ENCODE measurements at places on chromosomes 1 and 21. TPM values are rescaled to one million over a fixed set of nuclear protein-coding genes. Genes with fewer than 3 reads are reported as not detected.

GRCh38 chr1:208850442-208850841, 606.3 kb upstream of the PLXNA2 start:
- no peak for DNase-seq
- H3K36me3 ChIP-seq = no peaks in the 10 kb centered on the region
- H3K27ac ChIP-seq = no peak overlapping the region

DNA sequence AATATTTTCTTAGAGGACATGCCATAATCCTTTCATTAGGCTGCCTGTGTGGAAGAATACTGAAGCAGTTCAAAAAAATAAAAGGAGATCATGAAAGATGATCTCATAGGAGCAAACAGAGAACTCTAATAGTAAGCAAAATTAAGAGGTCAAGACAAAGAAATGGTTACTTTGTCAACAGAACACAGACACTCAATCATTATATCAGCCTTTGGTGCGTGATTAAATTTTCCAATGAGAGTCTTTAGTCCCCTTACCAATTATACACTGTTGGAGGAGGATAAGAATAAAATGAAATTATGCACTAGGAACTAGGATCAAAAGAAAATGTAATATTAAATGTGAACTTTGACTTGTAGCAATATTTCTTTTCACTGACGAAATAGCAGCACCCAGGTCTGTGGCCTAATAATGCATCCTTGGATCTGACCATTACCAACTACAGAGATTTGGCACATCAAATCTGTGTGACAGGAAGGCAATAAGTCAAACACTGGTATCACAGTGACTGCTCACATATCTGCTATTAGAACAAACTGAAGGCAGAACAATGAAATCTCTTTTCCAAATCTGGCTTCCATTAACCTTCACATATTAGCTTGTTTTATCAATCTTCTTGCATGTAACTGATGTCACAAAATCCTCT, 1812.9 kb downstream of the PLA2G4A start:
- H3K27me3 ChIP-seq = no peaks in the 10 kb centered on the region
- no peak overlapping the region for H3K4me3 ChIP-seq
- H3K4me1 ChIP-seq = no peaks in the 10 kb centered on the region
- no peak overlapping the region for H3K27ac ChIP-seq

GRCh38 chr1:158105352-158106095, 75.2 kb upstream of the CD1D start:
- no peak overlapping the region for H3K4me3 ChIP-seq
- peaks cover 2% of the 10 kb centered on the region for H3K36me3 ChIP-seq
- peaks cover 61% of the 10 kb centered on the region for H3K4me1 ChIP-seq
- peak overlapping the region; percentile 67 for H3K27ac ChIP-seq
- DNase-seq = no peak

DNA sequence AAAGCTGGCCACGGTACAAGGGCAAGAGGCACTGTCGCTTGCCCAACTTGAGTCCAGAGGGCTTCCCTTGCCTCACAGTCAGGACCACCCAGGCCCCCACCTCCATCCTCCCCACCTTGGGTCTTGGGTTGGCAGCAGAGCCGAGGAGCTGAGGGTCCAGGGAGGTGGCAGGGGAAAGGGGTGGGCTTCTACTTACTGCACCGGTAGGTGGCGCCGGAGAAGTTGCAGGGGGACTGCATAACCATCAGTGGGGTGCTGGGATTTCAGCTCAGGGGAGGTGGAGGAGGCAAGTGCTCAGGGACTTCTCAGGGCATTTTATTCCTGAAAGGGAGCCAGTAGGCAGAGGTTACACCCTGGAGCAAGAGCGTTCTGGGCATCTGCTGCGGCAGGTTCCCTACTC, 44.0 kb downstream of the TRIM62 start:
- DNase-seq = peak; percentile 61
- H3K27ac ChIP-seq = no peak overlapping the region
- H3K4me1 ChIP-seq = peaks cover 6% of the 10 kb centered on the region
- no peaks in the 10 kb centered on the region for H3K36me3 ChIP-seq
- no peaks in the 10 kb centered on the region for H3K27me3 ChIP-seq

- H3K27ac ChIP-seq = no peak overlapping the region
- no peak for DNase-seq
- peaks cover 4% of the 10 kb centered on the region for H3K4me1 ChIP-seq
Observed at GRCh38 chr1:26733982-26734381, 38.2 kb downstream of the ARID1A start.

GRCh38 chr1:17176306-17177061, 28.4 kb upstream of the PADI1 start:
- H3K4me3 ChIP-seq = no peak overlapping the region
- no peak for DNase-seq
- no peaks in the 10 kb centered on the region for H3K36me3 ChIP-seq

GRCh38 chr1:206880314-206880713, 14.9 kb downstream of the IL20 start:
- no peaks in the 10 kb centered on the region for H3K4me1 ChIP-seq
- H3K27me3 ChIP-seq = peaks cover 3% of the 10 kb centered on the region
- no peak overlapping the region for H3K4me3 ChIP-seq
- no peak for DNase-seq

- DNase-seq = no peak
- peaks cover 20% of the 10 kb centered on the region for H3K36me3 ChIP-seq
- no peak overlapping the region for H3K27ac ChIP-seq
- H3K4me1 ChIP-seq = peaks cover 15% of the 10 kb centered on the region
- peaks cover 10% of the 10 kb centered on the region for H3K27me3 ChIP-seq
- no peak overlapping the region for H3K4me3 ChIP-seq
Observed at GRCh38 chr1:161950377-161950776, 73.3 kb downstream of the OLFML2B start.

DNA sequence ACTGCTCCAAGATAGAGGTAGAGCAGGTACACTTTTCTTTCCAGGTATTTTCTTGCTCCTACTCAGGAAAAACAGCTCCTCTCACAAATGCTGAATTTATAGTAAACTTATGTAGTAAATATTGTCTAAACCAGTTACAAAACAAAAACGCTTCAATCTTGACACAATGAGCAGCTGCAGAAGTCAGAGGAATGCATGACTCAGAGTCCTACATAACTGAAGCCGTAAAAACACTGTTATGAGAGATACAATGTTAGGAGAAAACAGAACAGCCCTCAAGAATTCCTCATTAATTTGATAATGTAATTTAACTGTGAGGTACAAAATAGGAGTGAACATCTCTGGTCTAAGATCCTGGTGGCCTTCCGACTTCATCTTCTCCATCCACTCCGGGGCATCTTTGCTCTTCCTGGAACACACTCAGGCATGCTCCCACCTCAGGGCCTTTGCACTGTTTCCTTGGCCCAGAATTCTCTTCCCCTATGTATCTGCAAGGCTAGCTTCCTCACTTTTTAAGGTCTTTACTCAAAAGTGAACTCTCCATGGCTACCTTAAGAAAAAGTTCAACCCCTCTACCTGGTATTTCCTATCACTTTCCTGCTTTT, 138.5 kb downstream of the SLC45A1 start:
- H3K4me3 ChIP-seq = no peak overlapping the region
- H3K4me1 ChIP-seq = peaks cover 48% of the 10 kb centered on the region
- no peaks in the 10 kb centered on the region for H3K27me3 ChIP-seq
- no peaks in the 10 kb centered on the region for H3K36me3 ChIP-seq
- peak overlapping the region; percentile 90 for H3K27ac ChIP-seq

- H3K4me1 ChIP-seq = peaks cover 37% of the 10 kb centered on the region
- peak; percentile 85 for DNase-seq
- H3K27me3 ChIP-seq = no peaks in the 10 kb centered on the region
Observed at GRCh38 chr1:27300341-27301051, 21.5 kb upstream of the TMEM222 start.

- no peak for DNase-seq
- peaks cover 4% of the 10 kb centered on the region for H3K4me1 ChIP-seq
Observed at GRCh38 chr1:156444407-156445001, 56.1 kb downstream of the MEF2D start.

DNA sequence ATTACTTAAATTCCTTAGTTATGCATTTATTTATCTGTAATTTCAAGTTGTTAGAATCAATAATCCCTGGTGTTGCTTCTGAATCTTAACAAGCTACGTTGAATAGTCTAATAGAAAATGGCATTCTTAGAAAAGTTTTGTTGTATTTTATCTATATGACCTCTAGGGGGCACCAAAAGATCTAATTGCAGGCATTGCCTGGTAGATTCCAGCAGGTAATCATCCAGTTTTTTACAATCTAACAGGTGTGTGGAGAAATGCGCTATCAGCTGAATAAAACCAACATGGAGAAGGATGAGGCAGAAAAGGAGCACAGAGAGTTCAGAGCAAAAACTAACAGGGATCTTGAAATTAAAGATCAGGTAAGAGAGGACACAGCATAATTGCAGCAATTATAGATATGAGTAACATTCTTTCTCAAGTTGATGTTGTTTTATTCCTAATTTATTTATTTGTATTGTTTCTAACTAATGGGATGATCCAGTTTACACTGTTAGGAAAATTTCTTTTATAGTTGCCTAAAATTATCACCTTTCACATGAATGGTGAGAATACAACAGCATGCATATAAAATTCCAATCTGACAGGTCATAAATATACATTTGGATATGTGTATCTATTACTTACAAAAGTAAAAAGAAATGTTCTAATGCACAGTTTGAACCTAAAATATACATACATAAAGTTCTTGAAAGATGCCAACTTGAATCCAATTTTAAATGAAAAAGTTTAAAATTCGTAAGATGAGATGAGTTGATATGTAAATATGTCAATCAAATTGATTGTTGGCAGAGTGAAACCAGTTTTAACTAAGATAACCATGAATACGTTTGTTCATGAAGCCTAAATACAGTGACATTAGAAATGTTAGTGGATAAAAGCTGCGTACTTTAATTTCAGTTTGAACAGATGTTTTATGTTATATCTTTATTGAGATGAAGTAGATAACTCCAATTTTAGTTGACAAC, 88.4 kb downstream of the SDCCAG8 start:
- DNase-seq = no peak
- no peaks in the 10 kb centered on the region for H3K27me3 ChIP-seq
- peaks cover 2% of the 10 kb centered on the region for H3K4me1 ChIP-seq
- H3K36me3 ChIP-seq = peaks cover 22% of the 10 kb centered on the region
- H3K27ac ChIP-seq = no peak overlapping the region

GRCh38 chr1:243939167-243939848, 89.3 kb upstream of the AKT3 start:
- peaks cover 2% of the 10 kb centered on the region for H3K36me3 ChIP-seq
- H3K4me3 ChIP-seq = no peak overlapping the region
- H3K4me1 ChIP-seq = no peaks in the 10 kb centered on the region
- H3K27ac ChIP-seq = no peak overlapping the region
- peaks cover 2% of the 10 kb centered on the region for H3K27me3 ChIP-seq
- no peak for DNase-seq

GRCh38 chr1:24190983-24191461, 3.9 kb upstream of the IFNLR1 start:
- H3K36me3 ChIP-seq = no peaks in the 10 kb centered on the region
- peaks cover 17% of the 10 kb centered on the region for H3K4me1 ChIP-seq

GRCh38 chr1:56617141-56617540, 28.0 kb upstream of the PRKAA2 start:
- no peak for DNase-seq
- no peak overlapping the region for H3K27ac ChIP-seq
- no peaks in the 10 kb centered on the region for H3K27me3 ChIP-seq
- no peak overlapping the region for H3K4me3 ChIP-seq
- peaks cover 3% of the 10 kb centered on the region for H3K36me3 ChIP-seq
- no peaks in the 10 kb centered on the region for H3K4me1 ChIP-seq

DNA sequence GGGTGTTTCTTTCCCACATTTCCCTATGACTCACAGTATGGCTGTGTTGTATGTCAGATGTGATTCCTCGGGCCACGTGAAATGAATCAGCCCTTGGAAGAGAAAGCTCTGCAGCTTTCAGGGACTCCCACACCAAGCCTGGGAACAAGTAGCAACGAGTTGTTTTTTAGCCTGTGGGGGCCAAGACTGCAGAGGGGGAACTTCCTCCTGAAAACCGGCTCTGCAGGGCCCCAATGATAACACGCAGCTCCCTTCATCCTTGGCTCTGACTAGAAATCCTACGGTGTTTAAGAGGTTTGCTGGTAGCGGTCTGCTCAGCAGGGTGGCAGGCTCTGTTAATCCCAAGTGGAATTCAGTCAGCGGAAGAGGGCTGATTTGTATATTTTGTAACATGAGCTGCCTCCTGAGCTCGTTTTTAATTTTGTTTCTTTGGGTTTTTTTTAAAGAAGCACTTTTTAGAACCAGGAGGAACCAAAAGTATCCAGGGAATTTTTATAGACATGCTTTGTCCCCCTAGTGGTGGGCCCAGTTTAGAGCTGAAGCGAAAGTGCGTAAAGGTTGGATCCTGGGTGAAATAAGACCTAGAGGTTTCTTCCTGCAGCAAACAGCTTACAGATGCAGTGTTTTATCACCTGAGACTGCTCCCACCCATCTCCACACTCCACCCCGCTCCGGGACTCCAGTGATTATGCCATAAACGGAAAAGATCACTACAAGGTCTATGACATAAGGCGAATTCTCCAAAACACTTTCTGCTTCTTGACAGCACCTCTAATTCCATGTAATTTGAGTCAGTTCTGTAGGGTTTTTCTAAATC, 48.8 kb downstream of the LAMC2 start:
- peak overlapping the region; percentile 95 for H3K27ac ChIP-seq
- DNase-seq = peak; percentile 28
- H3K27me3 ChIP-seq = no peaks in the 10 kb centered on the region
- H3K36me3 ChIP-seq = peaks cover 5% of the 10 kb centered on the region
- H3K4me3 ChIP-seq = peak overlapping the region; percentile 67

- H3K4me3 ChIP-seq = no peak overlapping the region
- no peaks in the 10 kb centered on the region for H3K36me3 ChIP-seq
Observed at GRCh38 chr1:188594542-188595235, 1765.9 kb downstream of the PLA2G4A start.

- no peaks in the 10 kb centered on the region for H3K36me3 ChIP-seq
- H3K4me1 ChIP-seq = peaks cover 8% of the 10 kb centered on the region
- no peak overlapping the region for H3K4me3 ChIP-seq
- no peak overlapping the region for H3K27ac ChIP-seq
- DNase-seq = no peak
- H3K27me3 ChIP-seq = peaks cover 18% of the 10 kb centered on the region
Observed at GRCh38 chr21:38506661-38507281, 8.5 kb upstream of the ERG start.

GRCh38 chr1:212179394-212180076, 105.7 kb upstream of the PPP2R5A start:
- peaks cover 2% of the 10 kb centered on the region for H3K4me1 ChIP-seq
- H3K36me3 ChIP-seq = no peaks in the 10 kb centered on the region
- no peak overlapping the region for H3K27ac ChIP-seq
- H3K27me3 ChIP-seq = no peaks in the 10 kb centered on the region
- no peak for DNase-seq

HES3 gene
- total RNA-seq = not detected

SLC25A34 gene
- 6.6 TPM for total RNA-seq

SYT14 gene
- 1.7 TPM for total RNA-seq

F3 gene
- total RNA-seq = 28.8 TPM

TRIM45 gene
- 40.0 TPM for total RNA-seq

COPA gene
- total RNA-seq = 180 TPM

PRAMEF2 gene
- not detected for total RNA-seq

SRGAP2 gene
- 50.7 TPM for total RNA-seq

GON4L gene
- total RNA-seq = 70.1 TPM

OLFML2B gene
- total RNA-seq = 4.8 TPM

UCK2 gene
- total RNA-seq = 44.5 TPM

TCHH gene
- not detected for total RNA-seq

TRIM58 gene
- total RNA-seq = 0.91 TPM

ZFYVE9 gene
- 33.3 TPM for total RNA-seq
